ENCODE measurements at places on chromosomes 12 and 14. TPM values are rescaled to one million over a fixed set of nuclear protein-coding genes. Genes with fewer than 3 reads are reported as not detected.

CEP128 gene
- total RNA-seq, result 20.7 TPM

DNA sequence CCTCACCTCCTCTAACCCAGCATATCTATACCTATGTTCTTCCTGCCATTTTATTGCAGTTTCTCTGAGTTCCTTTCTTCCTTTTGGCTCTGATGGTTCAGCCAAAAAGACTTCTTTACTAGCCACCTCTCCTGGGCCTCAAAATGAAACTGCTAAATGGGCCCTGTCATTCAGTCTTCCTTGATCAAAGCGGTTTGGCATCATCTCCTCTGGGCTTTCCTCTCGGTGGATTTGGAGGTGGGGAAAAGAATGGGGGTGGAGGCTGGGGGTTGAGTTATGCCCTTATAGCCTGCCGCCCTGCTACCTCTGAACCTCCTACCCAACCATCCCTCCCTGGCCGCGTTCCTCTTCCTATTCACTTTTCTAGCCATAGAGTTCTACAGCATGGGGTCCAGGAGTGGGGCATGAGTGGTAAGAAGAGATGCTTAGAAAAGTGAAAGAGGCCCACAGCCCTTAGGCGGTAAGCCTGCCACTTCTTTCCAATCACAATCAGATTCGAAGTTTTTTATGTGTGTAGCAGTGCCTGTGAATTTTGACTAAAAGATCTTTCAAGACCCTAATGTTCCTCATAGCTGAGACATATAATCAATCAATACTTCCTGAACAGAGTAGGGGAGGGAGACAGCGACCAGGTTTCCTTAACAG lies 2.5 kb downstream of the AJUBA start:
- DNase-seq, result no peak

GALC gene
- total RNA-seq, result 11.1 TPM

- no peak for DNase-seq
Measured at GRCh38 chr14:33948869-33949408, 1.9 kb downstream of the EGLN3 start.

All from activated T-helper 2 cell treated with anti-CD3 and anti-CD28 coated beads, Interferon-gamma antibody, Interleukin-2, Interleukin-4, amounts not matched to agents 10 μg/mL and 5 μg/mL and 100 μg/mL, durations not matched to agents 14 hours and 24 hours and 36 hours (primary cell).